ENCODE measurements at places on chromosomes 7 and 10. TPM values are rescaled to one million over a fixed set of nuclear protein-coding genes. Genes with fewer than 3 reads are reported as not detected.

Gene NRCAM
- total RNA-seq, result not detected

Gene PGAM2
- total RNA-seq, result 0.92 TPM

DNA sequence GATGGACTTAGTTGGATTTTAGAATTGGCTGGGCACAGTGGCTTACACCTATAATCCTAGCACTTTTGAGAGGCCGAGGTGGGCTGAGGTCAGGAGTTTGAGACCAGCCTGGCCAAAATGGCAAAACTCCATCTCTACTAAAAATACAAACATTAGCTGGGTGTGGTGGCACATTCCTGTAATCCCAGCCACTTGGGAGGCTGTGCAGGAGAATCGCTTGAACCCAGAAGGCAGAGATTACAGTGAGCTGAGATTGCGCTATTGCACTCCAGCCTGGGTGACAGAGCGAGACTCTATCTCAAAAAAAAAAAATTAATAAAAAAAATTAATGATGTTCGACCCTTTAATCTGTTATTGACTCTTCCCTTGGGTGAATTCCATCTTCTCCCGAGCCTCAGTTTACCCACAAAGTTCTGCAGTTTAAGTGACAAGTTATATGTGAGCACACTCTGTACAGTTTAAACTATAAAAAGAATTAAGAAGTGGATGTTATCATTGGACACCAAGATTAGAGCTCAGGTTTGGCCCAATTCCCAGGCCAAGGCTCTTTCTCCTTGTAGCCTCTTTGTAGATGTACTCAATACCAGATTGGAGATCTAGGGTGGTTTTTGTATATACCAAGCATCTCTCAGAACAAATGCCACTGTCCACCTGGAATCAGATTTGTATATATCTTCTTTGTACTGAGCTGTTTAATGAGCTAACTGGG, 15.0 kb downstream of the KAT6B start:
- no peak for DNase-seq

- DNase-seq, result no peak
These were observed 72.1 kb upstream of the STARD3NL start for GRCh38 chr7:38105874-38106483.

GRCh38 chr7:49398746-49399145, 374.7 kb upstream of the VWC2 start:
- DNase-seq, result no peak

Gene SNCG
- not detected for total RNA-seq

DNA sequence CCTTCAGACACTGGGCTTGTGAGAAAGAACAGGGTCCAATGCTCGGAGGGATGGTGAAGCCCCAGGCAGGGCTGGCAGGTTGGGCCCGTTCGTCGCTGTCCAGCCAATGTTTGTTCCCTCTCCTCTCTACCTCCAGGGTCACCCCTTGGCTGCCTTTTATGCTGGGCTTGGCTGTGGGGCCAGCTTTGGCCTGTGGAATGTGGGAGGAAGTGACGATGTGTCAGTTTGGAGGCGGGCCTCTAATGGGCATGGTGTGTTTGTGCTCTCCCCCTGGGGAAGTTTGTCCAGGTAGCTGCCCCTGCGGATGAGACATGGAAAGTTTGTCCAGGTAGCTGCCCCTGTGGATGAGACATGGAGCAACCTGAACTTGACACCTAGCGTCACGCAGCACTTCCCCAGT, 236.7 kb downstream of the GLRX3 start:
- DNase-seq, result no peak

DNA sequence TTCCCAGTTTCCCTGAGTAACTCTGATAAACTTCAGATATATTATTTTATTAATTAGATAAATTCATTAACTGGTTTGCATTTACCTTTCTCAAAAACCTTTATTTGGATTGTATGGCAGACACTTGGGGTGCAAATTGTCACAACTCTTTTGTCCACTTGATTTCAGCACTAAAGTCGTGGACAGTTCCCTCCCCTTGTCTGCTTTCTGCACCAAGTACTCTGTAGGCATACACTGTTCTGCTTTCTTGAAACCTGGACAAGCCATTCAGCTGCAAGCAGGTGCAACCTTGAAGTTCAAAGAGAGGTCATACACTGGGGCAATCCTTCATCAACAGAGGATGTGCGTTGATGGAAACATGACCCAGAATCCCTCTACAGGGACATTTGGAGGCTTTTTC, 162.9 kb downstream of the ARL5B start:
- DNase-seq, result no peak

GRCh38 chr7:87575521-87575920, 25.2 kb downstream of the ABCB1 start:
- no peak for DNase-seq

DNA sequence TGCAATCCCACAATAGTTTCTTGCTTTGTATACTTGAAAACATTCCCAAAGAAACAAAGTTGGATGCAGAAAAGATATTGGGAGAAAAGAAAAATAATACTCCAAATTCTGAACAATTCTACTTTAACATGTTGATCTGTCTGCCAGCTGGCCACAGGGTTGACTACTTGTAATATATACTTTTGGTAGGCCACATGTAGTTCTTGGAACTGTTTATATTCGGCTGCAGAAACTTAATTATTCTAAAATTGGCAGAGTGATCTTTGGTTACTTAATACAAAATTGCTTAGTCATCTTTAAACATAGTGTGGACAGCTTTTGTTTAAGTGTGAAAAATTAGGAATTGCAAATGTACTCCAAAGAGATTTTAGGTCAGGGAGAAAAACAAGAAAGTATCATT, 76.0 kb downstream of the CALD1 start:
- DNase-seq, result no peak

DNA sequence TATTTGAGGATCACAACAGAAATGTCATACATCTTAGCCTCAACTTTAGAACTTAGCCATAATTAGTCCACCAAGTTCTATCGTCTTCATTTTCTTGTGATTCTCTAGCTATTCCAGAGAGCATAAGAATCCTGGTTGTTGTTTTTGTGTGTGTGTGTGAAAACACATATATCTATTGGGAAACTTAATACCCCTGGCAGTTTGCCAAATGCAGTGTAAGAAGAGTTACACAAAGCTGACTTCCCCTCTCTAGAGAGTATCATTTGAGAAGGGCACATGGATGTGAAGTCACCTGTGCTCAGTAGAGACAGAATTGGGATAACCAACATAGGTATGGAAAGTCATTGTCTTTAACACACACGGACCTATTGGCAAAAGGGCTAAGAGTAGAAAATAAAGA, 19.3 kb downstream of the FOXI2 start:
- DNase-seq, result no peak

GRCh38 chr7:17963281-17963680, 23.0 kb upstream of the SNX13 start:
- no peak for DNase-seq

GRCh38 chr7:130417213-130417612, 23.6 kb downstream of the CEP41 start:
- DNase-seq, result no peak

DNA sequence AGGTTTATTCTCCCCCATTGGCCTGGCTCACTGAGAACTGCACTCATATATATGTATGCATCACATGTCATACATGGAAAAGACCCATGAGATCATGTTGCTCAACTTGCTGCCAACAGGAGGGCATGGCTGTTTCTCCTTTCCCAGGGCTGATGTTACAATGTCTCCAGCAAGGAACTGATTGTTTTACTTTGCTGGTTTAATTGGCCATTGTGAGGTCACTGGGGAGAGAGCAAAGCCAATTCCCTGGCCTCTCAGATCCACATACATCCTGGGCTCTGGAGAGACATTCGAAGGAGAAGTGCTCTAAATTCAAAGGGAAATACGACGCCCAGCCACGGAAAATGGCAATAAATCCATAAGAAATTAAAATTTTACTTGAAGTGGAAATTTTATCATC, 287.8 kb downstream of the WDR11 start:
- no peak for DNase-seq

Data from T-helper 17 cell (primary cell).